ENCODE measurements at places on chromosomes 4 and X.
A peak's percentile ranks its signal among the peaks of the same experiment; 100 is the strongest.

- peak; percentile 29 for DNase-seq
Observed at GRCh38 chrX:74422576-74423288, 1.4 kb downstream of the SLC16A2 start.

DNA sequence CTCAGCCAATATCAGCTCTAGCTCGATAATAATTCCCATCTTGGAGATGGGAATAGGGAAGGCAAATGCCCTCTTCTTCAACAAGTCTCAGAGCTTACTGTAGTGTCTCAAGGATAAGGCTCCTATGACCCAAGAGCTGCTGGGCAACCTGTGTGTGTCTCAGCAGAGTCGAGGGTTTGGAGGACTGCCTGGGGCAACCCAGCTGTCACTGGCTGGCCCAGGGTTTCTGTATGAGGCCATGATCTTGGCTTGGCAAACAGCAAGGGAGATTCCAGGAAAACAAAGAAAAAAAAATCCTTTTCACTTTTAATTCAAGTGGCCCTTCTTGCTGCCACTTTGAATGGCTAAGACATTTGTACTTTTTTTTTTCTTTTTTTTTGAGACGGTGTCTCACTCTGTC is 34.4 kb downstream of the TMSB4X start:
- DNase-seq = no peak

GRCh38 chr4:56937262-56937661 is 29.6 kb downstream of the REST start:
- DNase-seq = no peak

- DNase-seq = no peak
Observed at GRCh38 chr4:187276736-187277408, 553.2 kb upstream of the FAT1 start.

DNA sequence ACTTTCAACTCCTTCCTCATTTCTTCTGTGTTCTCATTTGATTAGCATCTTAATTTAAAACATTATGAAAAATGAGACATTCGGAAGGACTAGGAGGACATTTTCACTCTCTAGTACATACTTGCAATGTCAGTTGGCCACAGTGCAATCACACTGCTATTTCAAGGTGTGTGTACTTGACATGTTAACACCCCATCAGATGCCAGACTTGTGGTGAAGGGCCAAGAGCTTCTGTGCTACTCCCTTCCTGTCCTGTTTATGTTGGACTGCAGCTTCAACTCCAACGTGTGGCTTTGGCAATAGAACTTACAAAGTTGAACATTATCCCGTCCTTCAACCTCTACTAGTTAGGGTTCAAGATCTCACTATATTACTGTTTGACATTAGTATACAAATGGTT is 221.0 kb downstream of the PALLD start:
- DNase-seq = no peak

DNA sequence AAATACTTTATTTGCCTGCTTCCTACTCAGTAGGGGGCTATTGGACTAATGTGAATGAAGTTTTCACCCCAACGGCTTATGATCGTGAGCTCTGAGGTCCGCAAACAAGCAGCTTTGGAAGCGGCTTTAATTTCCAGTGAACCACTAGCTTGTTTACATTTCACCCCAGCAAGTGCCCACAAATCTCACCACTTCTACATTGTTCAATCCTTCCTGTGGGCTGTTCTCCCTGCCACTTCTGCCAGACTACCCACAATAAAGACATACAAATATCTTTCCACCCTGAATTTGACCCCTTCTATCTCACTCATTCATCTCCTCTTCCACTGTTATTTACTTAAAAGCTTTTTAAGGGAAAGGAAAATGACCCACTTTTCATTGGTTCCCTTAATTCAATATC is 98.0 kb downstream of the CDS1 start:
- no peak for DNase-seq

- DNase-seq = no peak
Observed at GRCh38 chr4:158534727-158535126, 13.0 kb downstream of the RXFP1 start.

- peak; percentile 14 for DNase-seq
Observed at GRCh38 chrX:150897421-150898320, 797 bp downstream of the CD99L2 start.

DNA sequence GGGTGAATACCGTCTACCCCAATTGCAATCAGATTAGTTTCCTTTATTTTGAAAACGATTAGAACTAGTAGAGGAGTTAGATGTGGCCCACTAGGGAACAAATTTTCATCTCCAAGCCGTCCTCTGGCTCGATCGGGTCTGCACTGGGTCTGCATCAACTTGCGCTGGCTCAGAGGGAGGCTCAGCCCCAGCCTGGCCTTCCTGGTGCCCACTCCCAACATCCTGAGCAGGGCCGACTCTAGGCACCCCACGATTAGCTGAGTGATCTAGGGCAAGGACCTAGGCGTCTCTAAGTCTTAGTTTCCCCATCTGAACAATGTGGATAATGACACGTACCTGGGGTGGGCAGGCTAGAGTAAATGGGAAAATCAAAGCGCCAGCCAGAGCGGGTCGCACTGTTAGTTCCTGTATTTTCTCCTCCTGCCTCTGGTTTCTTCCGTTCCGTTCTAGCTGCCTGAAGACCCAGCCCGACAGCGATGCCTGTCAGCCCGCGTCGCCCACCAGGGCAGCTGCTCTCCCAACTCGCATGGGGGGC is 7.7 kb upstream of the HAND2 start:
- DNase-seq = peak; percentile 33

DNA sequence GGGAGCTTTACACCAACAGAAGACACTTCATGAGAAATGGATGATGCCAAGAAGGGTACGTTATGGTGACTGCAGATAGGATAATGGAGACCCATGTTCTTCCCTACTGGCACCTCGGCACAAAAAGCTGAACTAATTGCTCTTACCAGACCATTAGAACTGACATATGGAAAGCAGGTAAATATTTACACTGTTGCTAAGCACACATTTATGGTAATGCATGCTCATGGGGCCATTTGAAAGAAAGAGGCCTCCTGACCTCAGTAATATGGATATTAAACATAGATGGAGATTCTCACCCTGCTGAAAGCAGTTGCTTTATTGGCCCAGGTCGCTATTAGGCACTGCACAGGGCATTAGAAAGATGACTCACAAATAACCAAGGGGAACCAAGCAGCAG is 1759.6 kb downstream of the C4orf33 start:
- DNase-seq = no peak

GRCh38 chr4:40587826-40588225 is 41.8 kb downstream of the RBM47 start:
- DNase-seq = no peak

DNA sequence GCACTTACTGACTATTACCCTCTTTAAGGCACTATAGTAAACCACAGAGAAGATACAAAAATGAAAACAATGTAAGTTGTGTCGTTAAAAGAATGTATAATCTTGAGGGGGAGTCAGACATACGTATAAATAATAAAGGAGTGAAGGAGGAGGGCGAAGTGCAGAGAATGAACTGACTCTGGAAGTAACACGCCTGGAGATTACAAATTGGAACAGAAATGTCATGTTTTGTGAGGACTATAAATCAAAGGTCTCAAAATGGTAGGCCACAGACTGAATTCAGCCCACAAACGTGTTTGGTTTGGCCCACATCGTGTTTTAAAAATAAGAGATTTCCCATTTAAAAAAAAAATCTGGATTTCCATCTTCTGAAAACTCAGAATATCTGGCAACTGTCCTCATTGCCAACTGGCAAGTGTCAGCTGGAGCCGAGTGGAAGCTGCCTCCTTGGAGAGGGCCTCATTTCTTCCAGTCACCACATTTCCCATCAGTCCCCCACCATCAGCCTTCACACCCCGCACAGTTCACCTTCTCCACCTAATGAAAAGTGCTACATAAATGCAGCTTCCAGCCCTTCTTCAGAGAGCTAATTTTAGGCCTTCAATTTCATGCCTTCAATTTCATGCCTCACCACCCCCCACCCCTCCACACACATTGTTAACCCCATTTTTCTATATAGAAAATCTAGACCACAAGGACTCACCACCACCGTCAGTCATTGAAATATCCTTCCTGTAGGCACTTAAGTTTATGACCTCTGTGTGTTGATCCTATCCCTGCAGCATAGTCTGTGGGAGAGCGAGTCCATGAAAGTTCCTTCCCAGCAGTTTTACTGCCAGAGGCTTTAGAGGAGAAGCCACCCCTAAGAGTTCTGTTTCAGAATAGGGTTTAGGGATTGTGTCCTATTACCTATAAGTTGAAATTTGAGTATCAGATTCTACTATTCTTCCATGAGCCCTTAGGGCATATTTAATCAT is 32.0 kb upstream of the COL25A1 start:
- DNase-seq = no peak

DNA sequence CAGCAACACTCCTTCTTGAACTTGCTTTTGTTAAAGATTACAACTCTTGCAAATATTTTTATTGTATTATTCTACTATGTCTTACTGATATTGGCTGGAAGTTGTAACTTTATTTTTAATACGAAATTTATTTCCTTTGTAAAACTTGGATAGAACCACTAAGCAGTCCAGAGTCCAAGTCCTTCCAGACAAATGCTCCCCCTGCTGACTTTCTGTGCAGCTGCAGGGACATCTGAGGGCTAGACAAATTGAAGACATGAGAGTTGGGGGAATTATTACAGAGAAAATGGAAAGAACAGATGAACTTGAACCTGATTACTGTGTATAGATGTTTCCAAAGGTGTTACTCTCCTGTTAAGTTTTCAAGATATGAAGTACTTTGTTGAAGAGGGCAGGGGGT is 238.8 kb downstream of the GRIA3 start:
- DNase-seq = peak; percentile 14

GRCh38 chr4:53003959-53004358 is 141.8 kb downstream of the RASL11B start:
- no peak for DNase-seq

DNA sequence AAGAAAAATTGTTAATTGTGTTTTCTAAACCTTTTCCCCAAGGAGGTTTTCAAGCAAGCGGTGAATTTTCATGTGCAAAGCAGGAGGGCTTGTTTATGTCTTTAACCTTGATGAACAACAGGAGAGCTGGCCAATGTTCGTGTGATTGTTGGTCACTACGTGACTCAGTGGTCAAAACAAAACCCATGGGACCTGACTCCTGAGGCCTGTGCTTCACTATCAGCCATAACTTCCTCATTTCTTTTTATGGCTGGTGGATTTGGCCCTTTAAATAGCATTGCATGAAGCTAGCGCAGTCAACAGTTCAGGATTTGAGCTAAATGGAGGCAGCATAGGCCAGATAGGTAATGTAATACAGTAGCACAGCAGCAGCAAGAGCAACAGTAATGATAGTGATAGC is 80.5 kb downstream of the MID1IP1 start:
- DNase-seq = peak; percentile 7

GRCh38 chrX:38662640-38663039 is 101.3 kb downstream of the TSPAN7 start:
- no peak for DNase-seq

DNA sequence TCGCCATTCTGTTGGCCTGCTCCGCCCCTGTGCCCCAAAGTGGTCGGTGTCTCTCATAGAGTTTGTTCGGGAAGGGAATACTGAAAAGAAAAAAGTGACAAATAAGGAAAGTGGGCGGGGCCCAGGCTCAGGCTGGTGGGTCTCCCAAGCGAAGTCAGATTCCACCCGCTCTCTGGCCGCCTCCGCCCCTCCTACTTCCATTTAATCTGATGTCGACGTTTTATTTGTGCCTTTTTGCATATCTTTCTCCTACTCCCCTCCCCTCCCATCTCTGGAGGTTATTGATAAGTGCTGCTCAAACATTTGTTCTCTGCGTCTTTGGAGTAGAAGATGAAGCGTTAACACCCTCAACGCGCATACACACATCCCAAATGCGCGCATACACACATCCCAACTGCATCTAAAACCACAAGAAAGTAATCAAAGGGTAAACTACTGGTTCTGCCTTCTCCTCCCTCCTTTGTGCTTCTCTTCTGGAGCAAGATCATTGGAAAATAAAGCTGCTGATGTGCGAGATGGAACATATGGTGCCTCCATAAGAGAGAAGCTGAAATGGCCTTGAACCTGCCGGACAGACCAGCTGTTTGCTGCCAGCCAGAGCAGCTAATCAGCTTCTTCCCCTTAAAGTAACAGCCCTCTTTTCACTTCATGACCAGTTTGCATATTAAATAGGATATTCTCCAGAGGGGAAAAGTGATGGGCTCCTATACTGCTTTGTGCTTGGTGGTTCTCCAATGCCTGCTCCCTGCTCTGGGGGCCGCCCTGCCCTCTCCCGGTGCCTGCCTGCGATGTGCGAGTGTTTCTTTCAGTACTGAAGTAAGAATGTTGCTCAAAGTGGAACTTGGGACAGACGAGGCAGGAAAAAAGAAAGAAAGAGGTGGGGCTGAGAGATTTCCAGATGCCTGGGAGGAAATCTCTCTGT is 3.1 kb downstream of the MAMLD1 start:
- peak; percentile 9 for DNase-seq

- no peak for DNase-seq
Observed at GRCh38 chrX:124771292-124771691, 424.9 kb downstream of the SH2D1A start.

DNA sequence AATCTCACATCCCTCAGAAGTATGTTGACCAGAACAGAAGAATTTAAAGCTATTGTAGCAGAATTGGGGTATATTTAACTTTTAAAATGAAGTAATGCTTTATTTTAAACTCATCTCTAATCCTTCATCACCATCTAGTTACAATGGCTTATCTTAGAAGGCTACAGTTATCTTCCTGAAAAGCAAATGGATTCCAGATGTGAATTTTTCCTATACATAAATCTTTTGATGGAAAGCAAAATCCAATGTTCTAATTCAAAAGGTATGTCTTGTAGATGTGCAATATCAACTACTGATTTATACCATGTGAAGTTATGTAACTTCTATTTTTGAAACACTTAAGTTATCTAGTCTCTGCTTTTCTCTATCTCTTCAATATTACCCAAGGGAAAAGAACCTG is 47.6 kb downstream of the CCNG2 start:
- DNase-seq = no peak

- DNase-seq = no peak
Observed at GRCh38 chrX:150211988-150212387, 151.1 kb upstream of the MAMLD1 start.

DNA sequence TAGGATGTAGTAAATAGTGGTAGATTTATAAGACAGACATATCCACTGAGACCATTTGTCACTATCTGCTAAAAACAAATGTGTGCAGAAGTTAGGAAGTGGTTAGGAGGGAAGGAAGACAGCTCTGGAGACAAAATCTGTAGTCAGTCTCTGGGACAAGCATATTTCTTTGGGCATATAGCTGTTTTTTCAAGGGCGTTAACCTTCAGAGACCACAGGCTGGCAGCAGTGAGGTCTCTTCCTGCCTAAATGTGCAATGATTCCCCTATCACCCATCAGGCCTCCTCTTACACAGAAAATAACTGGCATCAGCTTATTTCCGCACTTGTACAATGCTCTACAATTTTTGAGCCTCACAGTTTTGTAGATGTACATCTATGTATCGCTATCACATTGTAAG is 6.5 kb downstream of the TMEM150C start:
- peak; percentile 54 for DNase-seq

- no peak for DNase-seq
Observed at GRCh38 chr4:55437356-55437796, 41.6 kb downstream of the TMEM165 start.

DNA sequence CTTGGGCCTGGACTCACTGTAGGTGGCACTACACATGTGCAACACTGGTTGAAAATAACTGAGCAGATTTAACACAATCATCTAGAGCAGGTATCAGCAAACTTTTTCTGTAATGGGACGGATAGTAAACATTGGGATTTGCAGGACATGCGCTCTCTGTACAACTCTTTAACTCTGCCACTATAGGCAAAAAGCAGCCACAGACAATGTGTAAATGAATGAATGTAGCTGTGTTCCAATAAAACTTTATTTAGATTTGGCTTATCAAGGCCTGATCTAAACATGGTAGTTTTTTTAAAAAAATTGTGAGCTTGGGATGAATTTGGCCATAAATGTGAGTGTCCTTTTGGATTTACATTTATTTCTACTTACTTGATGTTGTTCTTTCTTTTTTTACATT is 407.3 kb downstream of the FAT4 start:
- no peak for DNase-seq

Measured in Kasumi-1 (cell line).